ENCODE measurements at places on chromosomes 5 and 9. TPM values are rescaled to one million over a fixed set of nuclear protein-coding genes. Genes with fewer than 3 reads are reported as not detected.
A peak's percentile ranks its signal among the peaks of the same experiment; 100 is the strongest.

- no peak overlapping the region for H3K4me3 ChIP-seq
- no peak overlapping the region for H3K27ac ChIP-seq
- no peaks in the 10 kb centered on the region for H3K27me3 ChIP-seq
- no peak for DNase-seq
- peaks cover 9% of the 10 kb centered on the region for H3K4me1 ChIP-seq
Observed at GRCh38 chr5:129653057-129653375, 94.9 kb upstream of the MINAR2 start.

DNA sequence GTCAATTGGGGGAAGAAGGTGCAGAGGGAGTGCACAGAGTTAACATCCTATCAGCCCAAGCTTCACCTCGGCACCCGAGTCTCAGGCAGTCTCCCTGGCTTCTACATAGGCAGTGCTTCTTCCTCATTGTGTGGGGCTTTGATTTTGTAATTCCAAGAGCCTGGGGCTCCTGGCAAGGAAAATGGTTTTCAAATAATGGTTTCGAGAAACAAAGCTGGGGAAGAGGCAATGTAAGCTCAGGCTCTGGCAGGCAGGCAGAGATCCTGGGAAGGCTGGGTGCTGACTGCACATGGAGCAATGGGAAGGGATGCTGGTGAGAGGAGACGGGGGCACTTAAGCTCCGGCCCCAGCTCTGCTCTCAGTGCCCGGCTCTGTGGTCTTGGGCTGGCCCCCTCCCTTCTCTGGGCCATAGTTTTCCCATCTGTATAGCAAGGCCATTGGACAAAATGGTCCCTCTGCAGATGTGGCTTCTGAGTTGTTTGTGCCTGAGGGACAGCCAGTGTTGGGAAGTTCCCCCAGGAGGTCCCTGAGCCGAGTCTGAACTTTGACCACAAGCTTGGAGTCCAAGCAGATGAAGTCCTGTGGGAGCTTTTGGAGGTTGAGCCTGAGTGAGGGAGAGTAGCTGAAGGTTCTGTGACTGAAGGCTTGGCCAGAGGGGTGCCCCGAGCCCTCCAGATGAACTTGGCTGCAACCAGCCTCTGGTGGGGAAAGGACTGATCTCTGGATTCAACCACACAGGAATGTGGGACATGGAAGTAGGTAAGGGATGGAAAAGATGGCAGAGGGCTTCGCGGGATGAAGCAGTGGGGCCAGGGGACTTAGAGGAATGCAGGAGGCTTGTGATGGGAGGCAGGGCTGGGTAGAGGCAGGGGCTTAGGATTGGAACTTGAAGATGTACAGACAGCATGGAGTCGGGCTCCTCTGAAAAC, 28.5 kb upstream of the IL17B start:
- no peaks in the 10 kb centered on the region for H3K27me3 ChIP-seq
- H3K4me3 ChIP-seq = no peak overlapping the region
- peaks cover 40% of the 10 kb centered on the region for H3K4me1 ChIP-seq
- no peaks in the 10 kb centered on the region for H3K36me3 ChIP-seq

DNA sequence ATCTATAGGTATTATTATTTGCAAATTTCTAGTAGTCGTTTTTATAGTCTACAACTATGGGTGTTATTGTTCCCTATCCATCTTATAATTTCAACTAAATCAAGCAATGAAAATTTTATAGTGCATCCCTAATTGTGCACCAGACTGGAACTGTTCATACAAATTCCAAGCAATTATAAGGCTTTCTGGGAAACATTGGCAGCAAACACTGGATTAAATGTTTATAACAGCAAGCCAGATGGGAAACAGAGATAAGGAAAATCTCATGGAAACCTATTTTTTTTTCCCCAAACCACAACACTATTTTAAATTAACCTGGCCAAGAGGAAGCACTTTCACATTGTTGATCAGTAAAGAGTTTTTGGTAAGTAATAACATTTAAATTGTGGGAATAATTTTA, 524.3 kb downstream of the RASEF start:
- H3K4me3 ChIP-seq = no peak overlapping the region
- H3K27me3 ChIP-seq = no peaks in the 10 kb centered on the region
- H3K27ac ChIP-seq = no peak overlapping the region
- no peak for DNase-seq

DNA sequence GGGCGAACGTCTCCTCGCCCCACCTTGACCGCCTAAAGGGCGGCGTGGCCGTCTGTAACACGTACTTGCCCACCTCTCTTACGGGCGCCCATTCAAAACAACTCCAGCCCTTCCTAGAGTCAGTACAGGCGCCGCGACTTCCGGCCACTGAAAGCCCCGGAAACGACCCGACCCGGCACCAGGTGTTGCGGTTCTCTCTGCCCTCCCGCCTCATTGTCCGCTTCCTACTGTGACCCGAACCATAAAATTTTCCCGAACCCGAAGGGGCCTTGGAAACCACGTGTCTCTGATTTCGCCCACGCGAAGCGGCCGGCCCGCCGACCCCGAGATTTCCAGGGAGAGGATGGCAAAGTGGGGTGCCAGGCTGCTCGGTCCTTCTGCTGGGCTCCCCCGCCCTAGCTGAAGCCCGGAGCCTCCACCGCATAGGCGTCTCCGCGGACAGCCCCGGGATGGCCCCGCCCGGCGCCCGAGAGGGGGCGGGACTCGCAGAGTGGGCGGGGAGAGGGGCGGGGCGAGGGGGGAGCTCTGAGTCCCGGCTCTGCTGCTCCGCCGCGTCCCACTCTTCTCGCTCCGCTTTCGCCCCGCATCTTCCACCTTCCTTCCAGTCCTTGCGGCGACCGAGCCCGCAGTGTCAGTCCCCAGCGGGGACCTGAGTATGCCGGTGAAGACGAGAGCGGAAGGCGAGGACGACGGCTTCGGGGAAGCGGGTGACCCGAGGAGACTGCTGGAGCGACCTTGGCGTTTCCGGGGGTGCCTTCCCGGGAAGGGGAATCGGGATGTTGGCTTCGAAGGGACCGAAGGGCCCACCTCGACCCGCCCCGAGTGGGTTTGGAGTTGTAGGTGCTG, 684 bp upstream of the PTGES2 start:
- peak overlapping the region; percentile 97 for H3K27ac ChIP-seq
- peak overlapping the region; percentile 94 for H3K4me3 ChIP-seq
- H3K27me3 ChIP-seq = peaks cover 19% of the 10 kb centered on the region
- H3K36me3 ChIP-seq = peaks cover 14% of the 10 kb centered on the region
- DNase-seq = peak; percentile 80

DNA sequence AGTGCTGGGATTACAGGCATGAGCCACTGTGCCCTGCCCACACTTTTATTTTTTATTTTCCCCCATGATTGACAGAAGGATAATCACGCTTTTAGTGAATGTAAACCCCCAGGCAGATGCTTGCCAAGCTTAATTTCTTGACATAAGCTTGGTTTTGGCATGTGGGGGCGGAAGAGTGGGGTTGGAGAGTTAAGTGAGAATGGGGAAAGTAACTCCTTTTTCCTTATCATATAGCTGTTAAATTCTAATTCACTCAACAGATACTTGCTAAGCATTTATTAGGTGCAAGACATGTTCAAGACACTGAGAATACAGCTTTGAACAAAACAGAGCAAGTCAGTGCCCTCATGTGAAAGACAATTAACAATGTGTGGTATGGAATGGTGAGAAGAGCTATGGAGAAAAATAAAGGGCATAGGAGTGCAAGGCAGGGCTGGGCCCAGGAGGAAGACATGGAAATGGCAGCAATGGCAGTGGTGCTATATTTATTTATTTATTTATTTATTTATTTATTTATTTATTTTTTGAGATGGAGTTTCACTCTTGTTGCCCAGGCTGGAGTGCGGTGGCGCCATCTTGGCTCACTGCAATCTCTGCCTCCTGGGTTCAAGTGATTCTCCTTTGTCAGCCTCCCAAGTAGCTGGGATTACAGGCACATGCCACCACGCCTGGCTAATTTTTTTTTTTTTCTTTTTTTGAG, 2.2 kb downstream of the SLC26A2 start:
- no peak for DNase-seq
- peaks cover 8% of the 10 kb centered on the region for H3K27me3 ChIP-seq
- no peak overlapping the region for H3K27ac ChIP-seq
- no peaks in the 10 kb centered on the region for H3K36me3 ChIP-seq
- peaks cover 19% of the 10 kb centered on the region for H3K4me1 ChIP-seq
- no peak overlapping the region for H3K4me3 ChIP-seq

The ACOT12 gene
- total RNA-seq = not detected

The CDK5RAP2 gene
- 49.1 TPM for total RNA-seq

The PCDHA4 gene
- 5.4 TPM for total RNA-seq

DNA sequence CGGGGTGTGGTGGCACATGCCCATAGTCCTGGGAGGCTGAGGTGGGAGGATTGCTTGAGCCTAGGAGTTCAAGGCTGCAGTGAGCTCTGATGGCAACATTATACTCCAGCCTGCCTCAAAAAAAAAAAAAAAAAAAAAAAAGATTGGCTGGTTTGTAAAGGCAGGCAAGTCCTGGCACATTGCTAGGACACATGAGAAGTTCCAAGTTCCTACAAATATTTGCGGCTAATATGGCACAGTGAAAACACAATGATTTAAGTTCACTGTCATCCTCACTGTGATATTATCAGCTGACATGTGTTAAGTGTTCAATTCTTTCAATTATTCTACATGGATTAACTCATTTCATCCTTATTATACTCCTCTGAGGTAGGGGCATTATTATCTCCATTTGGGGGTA, 20.1 kb downstream of the TMEM268 start:
- no peaks in the 10 kb centered on the region for H3K27me3 ChIP-seq
- H3K36me3 ChIP-seq = peaks cover 18% of the 10 kb centered on the region
- no peak for DNase-seq
- no peak overlapping the region for H3K27ac ChIP-seq
- no peak overlapping the region for H3K4me3 ChIP-seq
- H3K4me1 ChIP-seq = no peaks in the 10 kb centered on the region

DNA sequence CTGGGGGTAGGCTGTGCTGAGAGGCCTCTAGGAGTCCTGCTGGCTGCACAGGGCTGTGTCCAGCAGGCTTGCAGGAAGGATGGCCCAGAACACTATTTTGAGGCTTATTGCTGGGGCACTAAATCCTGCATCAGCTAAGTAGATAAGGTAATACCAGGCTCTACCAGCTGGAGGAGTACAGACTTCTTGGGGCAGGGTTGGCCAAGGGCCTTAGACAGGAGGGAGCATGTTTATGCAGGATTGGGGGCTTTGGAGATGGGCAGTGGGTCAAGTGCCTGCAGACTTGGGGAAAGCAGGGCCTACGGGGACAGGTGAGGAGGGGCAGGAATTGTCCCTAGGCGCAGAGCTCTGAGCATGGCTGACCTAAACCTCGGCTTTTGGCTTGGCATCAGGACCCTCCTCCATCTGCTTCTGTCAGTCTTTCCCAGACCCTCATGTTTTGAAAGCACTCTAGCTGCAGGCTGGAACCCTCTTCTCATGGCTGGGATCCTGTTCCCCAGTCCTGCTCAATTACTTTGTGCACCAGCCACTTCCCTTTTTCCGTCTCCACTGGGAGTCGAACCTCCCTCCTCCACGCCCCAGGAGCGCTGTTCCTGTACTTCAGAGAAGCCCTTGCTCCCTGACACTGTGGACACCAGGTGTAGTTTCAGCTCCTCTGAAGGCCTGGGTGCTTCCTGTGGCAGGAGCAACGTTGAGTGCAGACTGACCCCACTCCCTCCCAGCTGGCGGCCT, 61.0 kb upstream of the SPTLC1 start:
- H3K36me3 ChIP-seq = peaks cover 10% of the 10 kb centered on the region
- H3K27me3 ChIP-seq = peaks cover 8% of the 10 kb centered on the region
- H3K27ac ChIP-seq = no peak overlapping the region
- no peak for DNase-seq

The COL23A1 gene
- 15.0 TPM for total RNA-seq

The SNX2 gene
- 68.9 TPM for total RNA-seq

DNA sequence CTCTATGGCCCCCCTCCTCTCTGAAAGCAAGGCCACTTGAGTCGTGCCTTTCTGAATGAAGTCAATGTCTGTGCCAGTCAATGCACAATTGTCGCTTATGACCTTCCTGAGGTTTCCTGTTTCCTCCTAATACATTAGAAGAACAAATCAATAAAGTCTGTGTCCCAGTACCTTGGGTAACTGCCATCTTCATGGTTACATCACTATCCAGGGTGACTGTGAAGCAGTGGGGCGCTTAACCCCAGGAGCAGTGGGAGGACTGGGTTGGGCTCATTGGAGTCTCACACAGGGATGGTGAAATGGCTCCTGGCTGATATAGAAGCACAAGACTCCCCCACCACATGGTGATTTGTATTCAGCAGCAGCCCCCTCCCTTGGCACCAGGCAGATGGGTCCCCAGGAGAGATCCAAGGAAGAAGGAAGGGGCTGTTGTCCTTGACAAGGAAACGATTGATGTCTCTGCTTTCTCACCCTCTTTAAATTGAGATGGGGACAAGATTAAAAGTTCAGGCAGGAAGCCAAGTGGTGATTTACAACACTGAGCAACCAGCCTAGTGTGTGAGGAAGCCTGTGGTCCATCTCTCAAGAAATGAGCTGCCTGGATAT, 261.9 kb upstream of the ZNF462 start:
- peaks cover 8% of the 10 kb centered on the region for H3K4me1 ChIP-seq
- H3K27me3 ChIP-seq = peaks cover 3% of the 10 kb centered on the region
- DNase-seq = no peak
- no peak overlapping the region for H3K27ac ChIP-seq

The CD14 gene
- total RNA-seq = 0.63 TPM

All from WTC11 (cell line).